SK-N-MC (cell line): ENCODE measurements at places on chromosomes 16 and 17.

- peak; percentile 3 for DNase-seq
These were observed 171.7 kb upstream of the ASIC2 start for GRCh38 chr17:33464669-33465280.

DNA sequence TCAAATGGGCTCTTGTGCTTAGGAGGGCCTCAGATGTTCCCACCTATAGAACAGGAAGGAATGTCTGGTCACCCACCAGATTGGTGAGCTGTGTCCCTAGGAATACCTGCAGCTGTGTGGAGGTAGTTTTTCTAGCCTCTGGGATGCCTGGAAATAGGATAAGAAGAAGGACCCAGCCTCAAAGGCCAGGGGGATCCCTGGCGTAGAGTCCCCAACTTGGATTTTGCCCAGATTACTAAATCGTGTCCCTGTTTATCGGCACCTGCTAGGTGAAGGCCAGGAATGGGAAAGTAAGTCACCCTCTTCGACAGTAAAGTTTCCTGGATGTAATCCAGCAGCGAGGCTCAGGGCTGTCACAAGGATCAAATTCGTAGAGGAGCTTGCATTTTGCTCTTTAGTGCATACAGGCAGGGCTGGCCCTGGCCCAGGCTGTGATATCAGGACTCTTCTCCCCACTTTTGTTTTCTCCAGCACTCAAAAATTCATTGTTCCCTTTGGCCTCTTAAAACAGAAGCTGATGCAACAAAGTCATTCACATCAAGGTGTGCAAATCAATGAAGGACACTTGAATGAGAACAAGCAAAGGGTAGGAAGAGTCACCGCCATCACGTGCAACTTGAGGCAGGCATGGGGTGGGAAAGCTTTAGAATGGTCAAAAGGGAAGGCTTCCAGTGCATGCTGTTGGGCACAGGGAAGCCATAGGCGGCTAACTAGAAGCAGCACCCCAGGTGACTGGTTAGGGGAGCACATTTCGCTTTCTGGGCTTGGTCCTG is 7.5 kb downstream of the SLC13A2 start:
- DNase-seq = no peak

- no peak for DNase-seq
These were observed 76.9 kb downstream of the ARHGAP44 start for GRCh38 chr17:12866244-12866643.

DNA sequence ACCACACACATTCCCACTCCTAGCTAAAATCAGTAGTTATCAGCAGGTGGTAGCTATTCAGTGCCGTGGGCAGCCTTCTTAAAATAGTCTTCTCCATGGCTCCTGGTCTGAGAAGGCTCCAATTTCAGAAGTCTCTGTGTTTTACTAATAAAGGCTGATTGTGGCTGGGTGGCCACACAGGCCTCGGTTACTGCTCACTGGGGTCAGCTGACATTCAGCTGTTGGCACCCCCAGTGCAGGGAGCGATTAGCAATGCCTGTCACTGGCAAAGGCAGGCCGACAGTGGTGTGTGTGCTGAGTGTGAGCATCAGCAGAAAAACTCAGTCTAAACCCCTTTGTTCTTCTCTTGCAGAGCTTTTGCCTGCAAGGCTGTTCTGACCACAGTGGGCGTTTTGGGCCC is 16.6 kb upstream of the DBNDD1 start:
- no peak for DNase-seq

DNA sequence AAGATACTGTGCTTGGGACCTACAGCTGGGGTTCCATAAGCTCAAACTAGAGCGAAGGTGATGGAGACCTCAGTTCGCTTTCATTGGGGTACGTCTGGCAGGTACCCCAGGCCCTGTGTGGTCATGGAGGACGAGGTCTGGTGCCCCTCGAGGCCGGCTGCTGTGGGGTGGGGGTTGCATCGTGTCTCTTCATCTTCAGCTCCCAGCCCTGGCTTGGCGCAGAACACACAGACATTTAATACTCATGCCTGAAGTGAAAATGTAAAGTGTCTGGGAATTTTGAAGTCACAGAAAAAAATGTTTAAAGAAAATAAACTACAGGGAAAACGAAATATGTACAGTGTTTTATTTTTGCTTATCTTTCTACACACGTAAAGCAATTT is 80.5 kb downstream of the TBC1D16 start:
- no peak for DNase-seq

GRCh38 chr16:84048871-84049270 is 6.3 kb upstream of the SLC38A8 start:
- DNase-seq = no peak

DNA sequence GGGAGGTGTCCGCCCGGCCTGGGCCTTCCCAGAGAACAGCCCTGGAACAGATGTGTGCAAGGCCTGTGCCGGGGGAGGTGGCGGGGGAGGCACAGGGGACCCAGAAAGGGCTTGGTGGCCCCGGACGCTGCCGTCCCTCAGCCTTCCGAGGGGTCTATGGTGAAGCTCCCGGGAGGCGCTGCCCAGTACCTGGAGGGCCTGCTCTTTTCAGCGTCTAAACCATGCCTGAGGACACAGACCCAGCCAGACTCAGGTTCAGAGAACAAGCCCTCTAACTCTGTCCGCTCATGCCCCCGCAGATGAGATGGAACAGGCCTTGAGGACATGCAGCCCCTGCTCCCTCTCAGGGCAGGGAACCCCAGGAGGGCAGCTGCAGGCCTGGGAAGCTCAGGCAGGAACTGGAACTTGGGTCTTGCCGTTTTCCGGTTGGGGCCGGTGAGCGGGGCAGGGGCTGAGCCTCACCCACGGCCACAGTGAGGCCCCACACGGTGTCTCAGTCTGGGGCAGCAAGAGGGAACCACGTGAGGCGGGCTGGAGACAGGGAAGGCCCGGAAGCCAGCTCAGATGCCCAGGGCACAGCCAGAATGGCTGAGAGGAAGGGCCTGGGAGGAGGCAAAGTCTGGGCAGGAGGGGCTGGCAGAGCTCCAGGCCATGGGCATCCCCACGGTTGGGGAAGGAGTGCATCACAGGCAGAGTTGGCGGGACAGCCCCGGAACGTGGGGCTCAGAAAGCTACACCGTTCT is 12.5 kb downstream of the SLC16A3 start:
- DNase-seq = no peak

- no peak for DNase-seq
These were observed 16.2 kb downstream of the CLUH start for GRCh38 chr17:2695243-2695960.

DNA sequence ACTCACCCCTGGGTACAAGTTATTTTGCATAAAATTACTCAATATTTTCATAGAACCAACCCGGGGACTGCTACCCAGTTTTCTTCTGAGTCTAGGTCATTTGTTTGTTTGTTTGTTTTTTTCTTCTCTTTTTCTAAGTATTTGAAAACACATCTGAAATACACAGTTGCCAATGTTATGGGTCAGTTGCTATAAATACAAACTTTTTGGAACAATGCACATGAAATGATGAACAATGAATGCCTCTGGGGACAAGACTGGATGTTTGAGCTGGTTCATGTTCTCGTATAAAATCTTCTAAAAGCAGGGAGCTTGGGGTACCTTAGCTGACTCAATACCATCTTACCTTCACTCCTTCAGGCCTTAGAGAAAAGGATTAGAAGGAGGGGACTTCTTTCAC is 30.5 kb downstream of the TMEM238L start:
- DNase-seq = no peak

DNA sequence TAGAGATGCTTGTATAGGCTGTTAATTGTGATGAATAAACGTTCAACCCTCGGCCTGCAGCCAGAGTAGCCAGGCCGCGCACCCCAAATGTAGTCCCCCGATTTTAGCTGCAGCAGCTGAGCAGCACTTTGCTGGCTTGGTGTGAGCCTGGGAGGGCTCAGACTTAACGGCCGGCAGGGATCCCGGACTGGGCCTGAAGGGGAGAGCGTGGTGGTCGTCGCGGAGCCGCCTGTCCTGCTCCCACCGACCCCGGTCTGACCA is 11.9 kb downstream of the ZNF629 start:
- DNase-seq = no peak
